ENCODE measurements at places on chromosomes 6 and 20. TPM values are rescaled to one million over a fixed set of nuclear protein-coding genes. Genes with fewer than 3 reads are reported as not detected.
A peak's percentile ranks its signal among the peaks of the same experiment; 100 is the strongest.

Gene AK9
- total RNA-seq = 8.4 TPM

Gene SEL1L2
- total RNA-seq = not detected

DNA sequence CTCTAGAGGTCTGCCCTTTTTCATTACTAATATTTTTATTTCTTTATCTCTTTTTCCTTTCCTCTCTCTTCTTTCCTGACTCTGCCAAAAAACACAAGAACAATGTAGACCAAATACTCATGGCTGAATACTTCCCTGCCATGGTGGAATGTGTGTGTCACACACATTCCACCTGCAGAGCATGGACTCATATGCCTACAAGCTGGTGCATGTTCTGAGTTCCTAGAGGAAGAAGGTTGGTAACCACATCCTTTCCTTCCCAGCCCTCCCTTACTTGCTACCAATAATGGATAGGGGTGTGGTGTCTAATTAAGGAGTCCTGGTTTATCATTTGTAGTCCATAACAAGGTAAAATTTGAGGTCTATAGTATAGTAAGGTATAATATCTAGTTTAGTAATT lies 15.2 kb upstream of the CST9L start:
- no peak overlapping the region for H3K27ac ChIP-seq
- H3K4me1 ChIP-seq = peaks cover 2% of the 10 kb centered on the region
- peaks cover 29% of the 10 kb centered on the region for H3K27me3 ChIP-seq
- no peak overlapping the region for H3K4me3 ChIP-seq
- no peak for DNase-seq

- peaks cover 7% of the 10 kb centered on the region for H3K36me3 ChIP-seq
- no peaks in the 10 kb centered on the region for H3K4me1 ChIP-seq
- no peak overlapping the region for H3K27ac ChIP-seq
- no peaks in the 10 kb centered on the region for H3K27me3 ChIP-seq
- DNase-seq = no peak
- H3K4me3 ChIP-seq = no peak overlapping the region
Measured at GRCh38 chr6:22383016-22383415, 86.2 kb upstream of the PRL start.

DNA sequence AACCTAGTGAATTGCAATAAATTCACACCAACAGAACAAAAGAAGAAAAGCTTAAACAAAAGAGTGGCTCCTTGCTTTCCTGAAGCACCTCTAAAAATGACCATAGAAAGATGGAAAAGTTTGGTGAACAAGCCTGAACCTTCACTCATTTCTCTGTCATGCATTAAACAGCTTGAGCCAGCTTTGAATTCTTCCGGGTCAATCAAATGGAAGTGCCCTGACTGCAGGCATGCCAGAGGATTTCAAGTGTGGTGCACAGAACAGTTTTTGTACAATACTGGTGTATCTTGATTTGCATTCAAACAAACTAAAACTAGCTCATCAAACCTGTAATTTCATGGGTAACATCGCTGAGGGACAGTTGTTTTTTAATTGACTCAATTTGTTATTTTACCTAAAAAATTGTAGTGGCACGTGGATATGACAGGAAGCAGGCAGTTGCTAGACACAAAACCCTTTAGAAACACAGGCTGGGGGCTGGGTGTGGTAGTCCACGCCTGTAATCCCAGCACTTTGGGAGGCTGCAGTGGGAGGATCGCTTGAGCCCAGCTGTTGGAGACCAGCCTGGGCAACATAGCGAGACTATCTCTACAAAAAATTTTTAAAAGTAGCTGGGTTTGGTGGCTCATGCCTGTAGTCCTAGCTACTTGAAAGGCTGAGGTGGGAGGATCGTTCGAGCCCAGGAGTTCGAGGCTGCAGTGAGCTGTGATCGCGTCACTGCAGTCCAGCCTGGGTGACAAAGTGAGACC lies 9.1 kb downstream of the CASS4 start:
- H3K27me3 ChIP-seq = no peaks in the 10 kb centered on the region
- H3K36me3 ChIP-seq = no peaks in the 10 kb centered on the region
- H3K4me3 ChIP-seq = no peak overlapping the region
- peaks cover 36% of the 10 kb centered on the region for H3K4me1 ChIP-seq
- H3K27ac ChIP-seq = peak overlapping the region; percentile 16
- no peak for DNase-seq

DNA sequence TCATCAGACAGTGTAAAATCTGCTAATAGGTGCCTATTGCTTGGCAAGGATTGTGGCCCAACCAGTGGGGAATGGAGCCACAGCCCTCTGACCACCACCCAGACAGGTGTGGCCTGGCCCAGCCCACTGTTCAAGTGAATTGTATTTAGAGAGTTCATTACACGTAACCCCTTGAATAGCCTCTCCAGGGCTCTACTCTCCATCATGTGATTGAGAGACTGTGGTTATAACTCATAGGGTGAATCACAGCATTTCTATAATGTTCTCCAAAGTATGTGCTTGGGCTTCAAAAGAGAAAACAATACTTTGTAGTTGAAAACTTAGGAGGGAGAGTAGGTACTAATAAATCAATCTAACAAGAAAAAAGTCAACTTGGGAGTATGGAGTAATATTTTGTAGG lies 38.4 kb downstream of the ALDH8A1 start:
- H3K36me3 ChIP-seq = no peaks in the 10 kb centered on the region
- no peaks in the 10 kb centered on the region for H3K4me1 ChIP-seq
- no peaks in the 10 kb centered on the region for H3K27me3 ChIP-seq
- no peak overlapping the region for H3K4me3 ChIP-seq
- no peak overlapping the region for H3K27ac ChIP-seq
- no peak for DNase-seq

DNA sequence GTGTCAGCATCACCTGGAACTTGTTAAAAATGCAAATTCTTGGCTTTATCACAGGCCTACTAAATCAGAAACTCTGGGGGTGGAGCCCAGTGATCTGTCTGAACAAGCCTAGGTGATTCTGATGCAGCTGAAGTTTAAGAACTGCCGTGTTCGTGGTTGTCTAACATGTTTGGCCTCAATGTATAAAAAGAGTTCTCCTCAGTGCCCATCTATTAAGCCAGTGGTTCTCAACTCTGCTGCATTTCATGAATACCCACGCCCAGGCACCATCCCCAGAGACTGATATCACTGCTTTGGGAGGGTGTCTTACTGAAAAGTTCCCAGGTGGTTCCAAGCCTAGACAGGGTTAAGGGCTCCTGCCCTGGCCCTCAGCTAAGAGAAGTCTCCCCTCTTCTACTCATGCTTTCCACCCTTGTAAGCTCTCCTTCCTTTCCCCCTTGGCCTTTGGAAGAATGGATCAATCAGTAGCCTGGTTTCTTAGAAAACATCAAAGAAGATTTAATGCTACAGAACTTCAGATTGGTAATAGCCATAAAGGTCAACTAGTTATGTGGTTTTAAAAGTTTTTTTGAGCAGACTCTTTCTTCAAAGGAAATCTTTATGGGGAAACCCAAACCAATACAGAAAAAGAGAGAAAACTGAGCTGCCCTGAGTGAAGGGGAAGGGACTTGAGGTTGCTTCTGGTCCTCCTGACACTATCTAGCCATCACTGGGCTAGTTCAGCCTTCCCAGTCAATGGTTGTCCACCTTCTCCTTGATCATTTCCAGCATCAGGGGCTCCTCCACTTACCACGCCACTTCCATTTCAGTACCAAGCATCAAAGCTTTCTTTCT lies 38.9 kb upstream of the TNFAIP3 start:
- no peak for DNase-seq
- peak overlapping the region; percentile 76 for H3K27ac ChIP-seq
- no peaks in the 10 kb centered on the region for H3K27me3 ChIP-seq

- DNase-seq = no peak
- no peaks in the 10 kb centered on the region for H3K36me3 ChIP-seq
- no peaks in the 10 kb centered on the region for H3K4me1 ChIP-seq
- no peaks in the 10 kb centered on the region for H3K27me3 ChIP-seq
Measured at GRCh38 chr20:12086359-12086758, 168.7 kb downstream of the BTBD3 start.

- no peak overlapping the region for H3K27ac ChIP-seq
- DNase-seq = no peak
- no peak overlapping the region for H3K4me3 ChIP-seq
- H3K4me1 ChIP-seq = peaks cover 16% of the 10 kb centered on the region
- H3K27me3 ChIP-seq = peaks cover 14% of the 10 kb centered on the region
Measured at GRCh38 chr6:105917038-105917695, 169.0 kb upstream of the PRDM1 start.

- no peak overlapping the region for H3K4me3 ChIP-seq
- H3K27me3 ChIP-seq = peaks cover 12% of the 10 kb centered on the region
- no peak overlapping the region for H3K27ac ChIP-seq
- H3K36me3 ChIP-seq = no peaks in the 10 kb centered on the region
- no peaks in the 10 kb centered on the region for H3K4me1 ChIP-seq
Measured at GRCh38 chr20:59634435-59635005, 30.2 kb downstream of the PHACTR3 start.

GRCh38 chr6:110882274-110882619 lies 7.7 kb downstream of the AMD1 start:
- H3K27ac ChIP-seq = no peak overlapping the region
- H3K4me3 ChIP-seq = no peak overlapping the region
- peaks cover 47% of the 10 kb centered on the region for H3K4me1 ChIP-seq
- no peaks in the 10 kb centered on the region for H3K27me3 ChIP-seq

GRCh38 chr6:150452428-150453243 lies 83.8 kb downstream of the IYD start:
- H3K27ac ChIP-seq = no peak overlapping the region
- no peak overlapping the region for H3K4me3 ChIP-seq
- H3K4me1 ChIP-seq = no peaks in the 10 kb centered on the region
- no peaks in the 10 kb centered on the region for H3K36me3 ChIP-seq

DNA sequence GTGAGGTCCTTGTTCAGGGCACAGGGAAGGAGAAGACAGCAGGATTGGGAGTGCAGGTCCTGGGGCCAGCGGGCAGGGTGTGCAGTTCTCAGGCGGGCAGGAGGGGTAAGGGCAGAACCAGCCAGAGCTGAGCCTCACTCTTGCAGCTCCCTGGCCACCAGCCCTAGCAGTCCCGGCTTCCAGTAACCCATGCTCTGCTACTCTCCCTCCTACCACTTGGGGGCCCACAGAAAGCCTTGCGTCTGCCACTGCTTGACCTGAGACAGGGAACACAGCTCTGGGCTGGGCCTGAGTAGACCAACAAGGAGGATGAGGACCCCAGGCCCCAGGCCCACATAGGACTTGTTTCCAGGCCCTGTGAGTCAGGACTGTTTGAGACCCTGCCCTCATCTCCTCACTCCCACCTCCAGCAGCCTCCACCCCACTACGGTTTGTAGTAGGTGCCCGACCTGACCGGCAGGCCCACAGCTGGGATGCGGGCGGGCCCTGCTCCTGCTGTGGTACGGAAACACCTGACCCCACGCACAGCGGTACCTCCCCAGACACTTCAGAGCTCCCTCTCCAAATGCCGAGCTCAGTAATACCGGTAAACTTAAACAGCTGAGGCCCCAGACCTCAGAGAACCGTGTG lies 39.2 kb downstream of the KCNK5 start:
- H3K27ac ChIP-seq = no peak overlapping the region
- DNase-seq = peak; percentile 12
- H3K4me3 ChIP-seq = no peak overlapping the region
- no peaks in the 10 kb centered on the region for H3K36me3 ChIP-seq
- H3K4me1 ChIP-seq = peaks cover 2% of the 10 kb centered on the region

DNA sequence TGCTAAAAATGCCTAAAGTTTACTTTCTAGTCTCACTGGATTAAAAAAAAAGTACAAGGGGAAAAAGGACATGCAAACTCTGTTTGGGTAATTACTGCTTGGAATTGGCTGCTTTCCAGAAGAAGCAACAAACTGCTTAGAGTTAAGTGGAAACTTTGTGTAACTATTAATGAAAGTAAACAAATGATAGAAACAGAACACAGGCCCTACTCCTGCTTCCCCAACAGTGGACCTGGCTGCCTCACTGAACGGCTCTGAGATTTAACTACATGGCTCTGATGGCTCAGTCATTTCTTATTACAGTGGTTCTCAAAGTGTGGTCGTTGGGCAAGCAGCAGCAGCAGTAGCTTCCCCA lies 108.5 kb downstream of the MAN1A1 start:
- H3K4me3 ChIP-seq = no peak overlapping the region
- peaks cover 6% of the 10 kb centered on the region for H3K4me1 ChIP-seq
- DNase-seq = no peak
- no peak overlapping the region for H3K27ac ChIP-seq

DNA sequence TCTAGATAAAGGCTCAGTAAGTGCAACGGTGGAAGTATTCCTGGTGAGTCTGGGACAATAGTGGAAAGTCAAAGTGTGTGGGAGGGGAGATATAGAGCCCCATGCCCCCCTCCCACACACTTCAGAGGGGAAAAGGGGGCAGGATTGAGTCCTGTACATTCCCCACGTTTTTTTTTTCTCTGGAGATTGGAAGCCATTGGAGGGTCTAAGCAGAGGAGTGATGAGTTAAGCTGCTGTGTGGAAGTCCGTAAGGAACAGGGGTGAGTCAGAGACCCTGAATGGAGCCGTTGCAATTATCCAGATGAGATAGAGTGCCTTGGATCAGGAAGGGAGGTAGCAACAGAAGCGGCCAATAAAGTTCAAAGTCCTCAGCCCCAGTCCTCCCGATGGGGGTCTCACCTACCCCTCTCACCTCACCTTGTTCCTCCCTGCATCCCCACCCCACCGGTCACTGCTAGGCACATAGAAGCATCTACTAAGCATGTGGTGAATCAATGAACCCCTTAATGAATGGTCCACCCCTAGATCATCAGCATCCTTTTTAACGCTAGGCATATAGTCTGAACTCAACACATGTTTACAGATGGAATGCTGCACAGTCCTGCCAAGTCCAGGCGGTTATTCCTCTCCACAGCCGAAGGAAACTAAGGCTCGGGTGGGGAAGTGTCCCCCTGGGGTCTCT lies 662 bp upstream of the SLC9A8 start:
- peak overlapping the region; percentile 99 for H3K4me3 ChIP-seq
- peak overlapping the region; percentile 97 for H3K27ac ChIP-seq
- H3K27me3 ChIP-seq = no peaks in the 10 kb centered on the region
- no peak for DNase-seq

DNA sequence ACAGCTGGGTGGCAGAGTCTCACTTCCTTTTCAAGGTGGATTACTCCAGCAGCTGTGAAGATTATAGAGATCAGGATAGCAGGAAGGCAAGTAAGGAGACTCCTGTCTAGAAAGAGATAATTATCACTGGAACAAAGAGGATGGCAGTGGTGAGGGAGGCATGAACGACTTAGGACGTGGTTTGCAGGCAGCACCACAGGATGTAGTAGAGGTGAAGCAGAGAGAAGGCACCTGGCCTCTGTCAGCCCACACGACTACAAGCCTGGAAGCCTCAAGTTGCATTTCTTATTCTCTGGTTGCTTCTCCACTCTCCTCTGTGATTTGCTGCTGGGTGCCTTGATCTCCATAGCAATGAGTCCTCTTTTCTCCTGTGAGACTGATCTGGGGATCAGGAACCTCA lies 62.7 kb downstream of the TSHZ2 start:
- peaks cover 27% of the 10 kb centered on the region for H3K27me3 ChIP-seq
- no peak for DNase-seq
- no peaks in the 10 kb centered on the region for H3K36me3 ChIP-seq
- no peak overlapping the region for H3K27ac ChIP-seq

- no peak overlapping the region for H3K4me3 ChIP-seq
- DNase-seq = no peak
- H3K27ac ChIP-seq = no peak overlapping the region
- no peaks in the 10 kb centered on the region for H3K27me3 ChIP-seq
- no peaks in the 10 kb centered on the region for H3K36me3 ChIP-seq
- no peaks in the 10 kb centered on the region for H3K4me1 ChIP-seq
Measured at GRCh38 chr6:143982968-143983367, 25.1 kb downstream of the PLAGL1 start.

GRCh38 chr20:9329355-9330101 lies 184.9 kb upstream of the LAMP5 start:
- H3K4me3 ChIP-seq = no peak overlapping the region
- no peak for DNase-seq
- H3K27me3 ChIP-seq = no peaks in the 10 kb centered on the region
- H3K36me3 ChIP-seq = no peaks in the 10 kb centered on the region
- no peak overlapping the region for H3K27ac ChIP-seq
- H3K4me1 ChIP-seq = no peaks in the 10 kb centered on the region

GRCh38 chr6:147205690-147206600 lies 1.7 kb downstream of the STXBP5 start:
- no peaks in the 10 kb centered on the region for H3K27me3 ChIP-seq
- DNase-seq = no peak
- peak overlapping the region; percentile 37 for H3K27ac ChIP-seq
- H3K4me1 ChIP-seq = peaks cover 56% of the 10 kb centered on the region
- peak overlapping the region; percentile 98 for H3K4me3 ChIP-seq
